Fibroblast of skin of scalp (primary cell): ENCODE measurements at places on chromosomes 13 and 19.

GRCh38 chr19:24054044-24054935 lies 32.7 kb upstream of the ZNF254 start:
- peak; percentile 65 for DNase-seq

DNA sequence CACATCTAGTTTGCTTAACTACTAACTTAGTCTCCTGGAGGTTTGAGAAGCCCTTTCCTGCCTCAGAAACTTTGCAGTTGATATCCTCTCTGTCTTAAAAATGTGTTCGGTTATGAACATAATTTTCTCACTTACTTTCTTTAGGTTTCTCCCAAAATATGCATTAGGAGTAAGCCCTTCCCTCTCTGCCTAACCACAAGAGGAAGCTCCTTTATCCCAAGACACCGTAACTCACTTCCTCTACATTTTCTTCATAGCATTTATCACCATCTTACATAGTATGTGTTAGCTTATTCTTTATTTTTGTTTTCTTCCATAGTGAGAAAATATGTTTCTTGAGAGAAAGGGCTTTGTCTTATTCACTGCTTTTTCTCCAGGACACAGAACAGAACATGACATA lies 952.5 kb upstream of the ATXN8OS start:
- DNase-seq, result no peak

DNA sequence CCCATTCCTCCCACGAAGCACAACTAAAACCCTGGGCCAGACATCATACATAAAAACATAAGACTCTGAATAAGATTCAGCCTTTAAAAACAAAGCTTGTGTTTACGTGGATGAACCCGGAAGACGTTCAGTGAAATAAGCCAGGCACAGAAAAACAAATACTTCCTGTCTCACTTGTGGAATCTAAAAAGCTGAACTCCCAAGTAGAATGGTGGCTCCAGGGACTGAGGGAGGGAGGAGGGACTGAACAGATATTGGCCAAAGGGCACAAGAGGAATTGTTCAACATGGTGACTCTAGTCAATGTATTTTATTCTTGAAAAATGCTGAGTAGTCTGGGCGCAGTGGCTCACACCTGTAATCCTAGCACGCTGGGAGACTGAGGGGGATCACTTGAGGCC lies 35.7 kb upstream of the TPM4 start:
- DNase-seq, result peak; percentile 55

GRCh38 chr13:42794577-42795275 lies 13.3 kb downstream of the FAM216B start:
- DNase-seq, result no peak

GRCh38 chr13:58542530-58542929 lies 911.0 kb downstream of the PCDH17 start:
- no peak for DNase-seq

DNA sequence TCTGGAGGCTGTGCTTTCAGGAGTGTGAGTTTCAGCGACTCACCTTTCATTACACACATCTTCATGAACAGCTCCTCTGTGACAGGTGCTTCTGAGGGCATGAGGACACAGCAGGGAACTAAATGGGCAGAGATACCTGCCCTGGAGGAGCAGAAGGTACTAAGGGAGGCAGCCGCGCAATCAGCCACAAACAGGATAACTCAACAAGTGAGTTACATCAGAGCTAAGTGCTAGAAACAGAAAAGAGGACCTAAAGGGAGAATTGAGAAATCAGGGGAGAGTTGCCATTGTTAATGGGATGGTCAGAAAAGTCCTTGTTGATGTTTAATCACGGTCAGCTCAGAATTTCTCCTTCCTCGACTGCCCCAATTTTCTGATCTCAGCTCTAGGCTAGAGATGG lies 42.5 kb downstream of the SYDE1 start:
- no peak for DNase-seq

GRCh38 chr13:31514932-31515331 lies 224.4 kb upstream of the RXFP2 start:
- no peak for DNase-seq

GRCh38 chr13:107576430-107576829 lies 638.9 kb downstream of the LIG4 start:
- DNase-seq, result no peak

DNA sequence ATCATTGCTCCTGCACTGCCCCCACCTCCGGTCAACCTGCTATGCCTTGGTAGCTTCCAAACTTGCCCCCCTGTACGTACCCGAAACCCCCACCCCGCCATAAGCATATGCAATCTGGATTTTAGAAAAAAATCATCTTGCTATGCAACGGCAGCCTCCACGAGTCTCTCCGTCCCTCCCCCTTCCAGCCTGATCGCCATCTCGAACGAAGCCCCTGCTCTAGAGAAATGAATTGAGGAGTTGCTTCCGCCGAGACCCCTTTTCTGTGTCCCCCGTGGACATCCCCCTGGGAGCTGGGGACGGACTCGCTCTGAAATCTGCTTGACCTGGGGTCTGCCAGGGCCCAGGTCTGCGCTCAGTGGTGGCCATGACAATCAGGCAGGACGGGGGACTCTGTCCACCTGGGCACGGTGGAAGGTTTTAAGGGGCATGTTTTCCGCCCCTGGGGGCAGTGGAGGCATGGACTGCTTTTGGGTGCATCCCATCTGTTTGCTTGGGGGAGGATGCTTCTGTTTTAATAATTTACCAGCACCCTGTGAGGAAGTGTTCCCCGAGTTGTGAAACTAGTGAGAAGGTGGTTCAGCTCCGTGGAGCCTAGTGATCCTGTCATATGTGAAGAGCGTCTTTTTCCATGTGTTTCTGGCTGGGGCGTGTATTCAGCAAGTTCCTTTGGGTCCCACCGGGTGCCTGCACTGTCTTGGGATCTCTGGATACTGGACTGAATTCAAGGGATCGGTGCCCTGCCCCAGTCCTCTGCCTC lies 1.0 kb downstream of the KDM4B start:
- DNase-seq, result no peak

GRCh38 chr13:75506018-75506417 lies 24.0 kb upstream of the TBC1D4 start:
- DNase-seq, result no peak

DNA sequence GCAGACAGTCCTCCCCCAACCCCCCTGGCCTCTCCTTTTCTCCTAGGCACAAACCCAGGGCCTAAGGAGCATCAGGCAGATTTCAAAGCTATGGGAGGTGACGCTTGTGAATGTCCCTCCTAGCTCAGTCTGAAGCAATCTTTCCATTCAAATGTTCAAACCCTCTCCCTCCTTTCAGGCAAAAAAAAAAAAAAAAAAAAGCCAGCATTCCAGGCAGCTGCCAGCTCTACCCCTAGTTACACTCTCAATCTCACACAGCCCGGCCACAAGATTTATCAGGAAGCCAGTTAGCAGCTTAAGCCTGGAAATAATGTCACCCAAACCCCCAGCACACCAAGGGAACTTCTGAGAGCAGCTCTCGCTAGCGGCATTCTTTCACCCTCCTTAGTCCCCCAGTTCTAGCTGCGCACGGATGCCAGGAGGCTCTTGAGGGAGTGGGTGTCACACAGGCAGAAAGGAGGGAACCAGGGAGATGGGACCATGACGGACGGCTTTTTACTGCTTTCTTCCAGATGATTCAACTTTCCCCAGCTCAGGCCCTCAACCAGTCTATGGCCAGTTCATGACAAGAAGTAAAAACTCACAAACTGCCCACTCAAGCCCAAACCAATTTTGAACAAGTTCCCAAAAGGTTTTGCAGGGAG lies 6.3 kb downstream of the SH3GL1 start:
- DNase-seq, result no peak

DNA sequence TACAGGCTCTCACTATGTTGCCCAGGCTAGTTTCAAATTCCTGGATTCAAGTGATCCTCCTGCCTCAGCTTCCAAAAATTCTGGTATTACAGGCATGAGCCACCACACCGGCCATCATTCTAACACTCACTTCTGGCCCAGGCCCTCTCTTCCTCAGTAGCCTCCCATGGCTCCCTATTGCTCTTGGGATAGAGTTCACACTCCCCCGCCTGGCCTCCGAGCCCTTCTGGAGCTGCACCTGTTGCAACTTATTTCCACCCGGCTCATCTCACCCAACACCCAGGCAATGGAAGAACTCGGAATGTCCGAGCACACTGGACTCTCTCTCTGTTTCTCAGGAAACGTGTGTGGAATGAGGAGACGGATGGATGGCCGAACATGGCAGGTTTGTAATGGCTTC lies 9.0 kb upstream of the SBK3 start:
- no peak for DNase-seq

GRCh38 chr13:97328222-97328790 lies 105.7 kb upstream of the RAP2A start:
- DNase-seq, result peak; percentile 90
